ENCODE measurements at places on chromosomes 11 and 22. TPM values are rescaled to one million over a fixed set of nuclear protein-coding genes. Genes with fewer than 3 reads are reported as not detected.

ISX gene
- total RNA-seq = not detected

SMIM35 gene
- total RNA-seq = not detected

DNA sequence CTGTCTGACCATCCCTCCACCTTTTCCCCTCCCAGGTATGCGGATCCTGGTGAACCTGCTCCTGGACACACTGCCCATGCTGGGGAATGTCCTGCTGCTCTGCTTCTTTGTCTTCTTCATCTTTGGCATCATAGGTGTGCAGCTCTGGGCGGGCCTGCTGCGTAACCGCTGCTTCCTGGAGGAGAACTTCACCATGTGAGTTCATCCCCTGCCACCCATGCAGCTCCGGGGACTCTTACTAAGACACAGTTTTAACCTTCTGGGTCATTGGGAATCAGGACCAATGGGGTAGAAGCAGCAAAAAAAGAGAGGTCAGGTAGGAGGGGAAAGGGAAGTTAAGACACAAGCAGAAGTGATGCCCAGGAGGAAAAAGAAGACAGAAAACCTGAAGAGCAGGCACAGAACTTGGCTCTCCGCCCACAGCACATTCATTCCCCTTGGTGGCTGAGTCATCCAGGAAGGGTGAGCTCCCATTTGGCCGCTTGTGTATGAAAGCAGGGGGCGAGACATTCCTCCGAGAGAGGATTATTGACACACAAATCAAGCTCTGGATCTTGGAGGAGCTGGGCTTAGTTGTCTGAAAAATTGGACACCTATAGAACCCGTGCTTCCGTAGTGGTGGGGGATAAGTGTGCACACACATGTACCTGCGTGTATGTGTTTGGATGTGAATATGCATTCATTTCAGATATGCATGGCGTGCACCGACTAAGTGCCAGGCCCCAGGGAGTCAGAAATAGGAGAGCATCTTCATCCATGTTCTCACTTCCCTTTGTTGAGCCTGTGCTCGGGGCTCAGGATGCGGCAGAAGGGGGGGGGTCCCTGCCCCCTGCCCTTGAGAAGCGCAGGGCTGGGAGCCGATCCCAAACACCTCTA is 64.2 kb downstream of the CACNA1I start:
- DNase-seq = no peak

- no peak for DNase-seq
These were observed 555 bp downstream of the TP53I11 start for GRCh38 chr11:44950031-44950624.

DNA sequence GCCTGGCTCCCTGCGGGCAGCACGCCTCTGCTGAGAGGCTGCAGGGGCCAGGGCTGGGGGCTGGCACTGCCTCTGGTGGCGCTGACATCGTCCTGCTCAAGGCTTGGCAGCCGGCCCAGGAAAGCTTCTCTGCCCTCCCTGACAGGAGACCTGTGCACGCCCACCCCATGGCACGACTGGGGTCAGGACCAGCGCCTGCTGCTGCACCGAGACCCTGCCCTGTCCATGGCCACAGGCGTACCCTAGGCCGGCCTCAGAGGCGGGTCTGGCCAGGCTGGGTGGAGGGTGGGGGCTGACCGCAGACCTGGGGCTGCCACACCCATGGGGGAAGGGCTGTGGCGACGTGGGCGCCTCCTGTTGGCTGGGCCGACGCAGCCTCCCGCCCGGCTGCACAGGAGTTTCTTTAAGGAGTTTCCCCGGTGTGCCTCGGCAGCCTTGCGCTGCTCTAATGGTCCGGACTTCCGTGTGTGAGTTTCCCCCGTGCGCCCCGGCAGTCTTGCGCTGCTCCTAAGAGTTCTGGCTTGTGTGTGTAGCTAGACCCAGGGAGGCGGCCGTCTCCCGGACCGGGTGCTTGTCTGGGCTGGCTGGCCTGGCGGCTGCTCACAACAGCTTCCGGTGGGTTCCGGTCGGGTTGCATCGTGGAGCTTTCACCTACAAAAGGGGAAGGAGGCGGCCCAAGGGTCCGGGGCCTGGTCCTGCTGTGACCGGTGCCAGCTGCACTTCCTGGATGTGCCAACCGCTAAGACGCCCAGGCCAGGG is 4.6 kb downstream of the TRABD start:
- no peak for DNase-seq

- DNase-seq = no peak
These were observed 486.5 kb downstream of the TBC1D22A start for GRCh38 chr22:47248925-47249324.

IL17REL gene
- total RNA-seq = not detected

DNA sequence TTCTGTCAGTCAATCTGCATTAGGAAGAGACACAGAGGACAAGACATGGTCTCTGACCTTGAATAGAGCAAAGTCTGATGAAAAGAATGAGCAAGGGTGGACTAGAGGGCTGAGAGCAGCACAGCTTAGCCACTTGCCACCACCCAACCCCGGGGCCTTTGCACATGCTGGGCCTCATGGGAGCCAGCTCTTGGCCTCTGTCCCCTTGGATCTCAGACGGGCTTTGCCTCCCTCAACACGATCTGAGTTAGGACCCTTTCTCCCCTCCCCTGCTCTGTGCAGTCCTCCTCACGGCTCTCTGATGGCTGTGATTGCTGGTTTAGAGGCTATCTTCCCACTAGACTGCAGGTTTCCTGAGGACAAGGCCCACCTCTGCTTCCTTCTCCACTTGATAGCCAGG is 131.6 kb upstream of the B3GAT1 start:
- DNase-seq = no peak

DNA sequence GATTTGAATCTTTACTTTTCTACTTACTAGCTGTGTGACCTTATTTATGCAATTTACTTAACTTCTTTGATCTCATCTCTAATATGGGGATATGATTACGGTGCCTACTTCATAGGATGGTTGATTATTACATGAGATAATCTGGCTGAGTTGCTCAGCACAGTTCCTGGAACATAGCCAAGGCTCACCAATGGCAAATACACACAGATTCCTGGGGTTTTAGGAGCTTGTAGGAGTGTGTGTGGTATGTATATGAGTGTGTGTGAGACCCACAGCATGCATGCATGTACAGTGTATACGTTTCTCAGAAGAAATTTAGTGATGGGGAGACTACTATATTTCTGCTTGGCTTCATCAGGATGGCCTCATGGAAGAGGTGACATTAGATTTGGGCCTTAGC is 256.9 kb downstream of the KIRREL3 start:
- DNase-seq = no peak

DNA sequence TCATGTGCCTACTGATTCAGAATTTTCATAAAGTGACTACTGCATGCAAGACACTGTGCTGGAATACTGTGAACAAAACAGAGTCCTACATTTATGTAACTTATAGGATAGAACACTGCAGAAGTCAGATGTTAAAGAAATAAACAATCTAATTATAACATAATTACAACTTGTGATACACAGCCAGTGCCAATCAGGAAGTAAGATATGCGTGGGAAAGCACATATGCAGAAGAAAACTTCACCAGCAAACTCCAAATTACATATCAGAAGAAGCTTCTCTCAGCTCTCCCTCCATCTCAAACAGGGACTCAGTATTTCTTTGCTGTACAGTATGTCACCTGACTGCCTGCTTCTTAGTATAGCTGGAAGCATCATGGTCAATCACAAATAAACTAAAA is 37.4 kb downstream of the PAK1 start:
- DNase-seq = no peak

A4GALT gene
- 68.4 TPM for total RNA-seq

- DNase-seq = no peak
These were observed 39.2 kb upstream of the SLC36A4 start for GRCh38 chr11:93236741-93237675.

POTEH gene
- not detected for total RNA-seq

DNA sequence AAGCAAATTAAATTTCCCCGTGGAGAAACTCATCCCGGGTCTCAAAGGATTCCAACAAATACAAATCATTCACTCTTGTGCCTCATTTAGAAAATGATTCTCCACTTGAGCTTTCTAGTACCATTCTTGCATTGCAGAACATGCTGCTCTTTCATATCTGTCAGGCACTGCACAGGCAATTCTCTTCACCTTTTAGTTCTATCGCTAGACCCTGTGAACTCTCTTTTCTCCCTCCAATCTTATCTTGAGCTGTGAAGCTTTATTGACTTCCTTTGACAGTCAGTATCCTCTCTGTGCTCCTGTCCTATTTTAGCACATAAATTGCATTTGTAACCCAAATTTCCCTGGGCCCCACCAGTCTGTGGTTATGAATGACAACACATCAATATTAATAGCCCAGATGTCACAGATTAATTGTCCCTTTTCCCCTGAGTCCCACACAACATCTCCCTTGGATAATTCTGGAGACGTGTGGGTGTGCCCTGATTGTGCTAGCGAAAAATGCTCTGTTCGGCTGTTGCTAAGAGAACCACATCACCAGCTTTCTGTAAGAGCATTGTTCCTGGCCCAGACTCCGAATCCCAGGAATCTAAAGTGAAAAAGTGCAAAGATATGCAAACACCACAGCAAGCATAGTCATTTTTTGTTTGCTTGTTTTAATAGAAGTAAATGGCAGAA is 22.4 kb upstream of the SC5D start:
- no peak for DNase-seq

DNA sequence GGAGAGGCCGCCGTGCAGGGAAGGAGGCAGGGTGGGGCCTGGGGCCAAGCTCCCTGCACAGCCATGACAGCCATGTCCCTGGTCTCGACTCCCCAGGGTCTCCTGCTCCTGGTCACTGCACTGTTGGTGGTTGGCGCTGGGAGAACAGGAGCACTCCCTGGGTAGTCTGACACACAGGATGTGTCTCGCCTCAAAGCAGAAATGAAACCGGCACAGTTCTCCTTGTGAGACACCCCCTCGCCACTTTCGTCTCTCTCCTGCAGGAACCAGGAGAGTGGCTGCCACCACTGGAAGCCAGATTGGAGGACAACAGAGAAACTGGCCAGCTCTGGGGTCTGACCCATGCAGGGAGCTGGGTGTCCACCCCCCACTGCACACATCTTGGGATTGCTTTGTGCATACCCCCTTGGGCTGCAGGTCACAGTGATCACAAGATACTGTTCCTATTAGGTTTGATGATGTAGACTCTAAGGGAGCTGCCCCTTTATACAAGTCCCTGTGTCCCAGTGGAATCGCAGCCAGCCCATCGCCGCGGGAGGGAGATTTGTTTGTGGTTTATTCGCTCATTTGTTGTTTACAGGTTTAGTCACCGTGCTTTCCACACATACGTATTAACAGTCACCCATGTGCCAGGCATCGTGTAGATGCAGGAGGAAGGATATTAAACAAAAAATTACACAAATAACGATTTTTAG is 27.0 kb upstream of the YWHAH start:
- no peak for DNase-seq

DNA sequence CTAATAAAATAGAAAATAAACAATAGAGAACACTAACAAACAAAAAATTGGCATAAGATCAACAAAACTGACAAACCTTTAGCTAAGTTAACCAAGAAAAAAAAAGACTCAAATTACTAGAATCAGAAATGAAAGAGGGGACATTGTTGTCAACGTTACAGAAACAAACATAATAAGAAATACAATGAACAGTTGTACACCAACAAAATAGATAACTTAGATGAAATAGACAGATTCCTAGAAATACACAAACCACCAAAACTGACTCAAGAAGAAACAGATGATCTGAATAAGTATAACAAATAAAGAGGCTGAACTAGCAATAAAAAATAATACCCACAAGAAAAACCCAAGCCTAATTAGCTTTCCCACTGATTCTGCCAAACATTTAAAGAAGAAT is 34.7 kb upstream of the TMPRSS4 start:
- DNase-seq = no peak

DNA sequence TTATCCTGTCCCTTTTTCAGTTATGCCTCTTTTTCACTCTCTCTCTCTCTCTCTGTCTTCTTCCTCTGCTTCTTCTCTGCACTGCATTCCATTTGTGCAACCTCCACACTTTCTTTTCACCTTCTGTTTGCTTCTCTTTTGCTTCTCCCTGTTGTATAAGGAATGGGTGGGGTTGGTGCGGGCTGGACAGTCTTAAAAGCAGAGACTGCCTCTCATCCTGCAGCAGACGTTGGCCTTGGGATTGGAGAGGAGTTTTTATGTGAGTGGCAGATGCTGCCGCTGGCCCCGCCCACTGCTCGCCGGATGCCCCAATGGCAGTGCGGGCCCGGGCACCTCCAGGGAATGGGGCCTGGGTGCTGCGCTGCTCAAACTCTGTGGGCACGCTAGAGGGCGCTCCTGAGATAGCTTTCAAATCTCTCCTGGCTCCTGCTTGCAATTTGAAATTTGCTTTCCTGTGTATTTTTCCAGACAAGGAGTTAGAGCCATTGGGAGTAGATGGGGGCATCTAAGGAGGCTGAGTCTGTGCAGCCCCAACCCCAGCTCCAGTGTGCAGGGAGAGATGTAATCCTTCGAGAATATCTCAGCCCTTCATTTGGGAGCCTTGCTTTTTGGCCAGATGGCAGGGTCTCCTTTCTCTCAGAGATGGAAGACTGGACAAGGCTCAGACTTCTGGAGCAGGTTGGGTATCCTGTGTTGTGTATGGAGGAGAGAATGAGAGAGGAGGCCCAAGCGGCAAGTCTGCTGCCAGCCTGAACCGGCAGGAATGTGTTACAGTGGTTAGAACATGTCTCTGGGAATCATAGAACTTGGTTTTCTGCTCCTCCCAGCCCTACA is 81.2 kb downstream of the GRAMD1B start:
- DNase-seq = peak; percentile 25

GRCh38 chr11:44028401-44028800 is 19.4 kb upstream of the ACCSL start:
- DNase-seq = no peak

GRCh38 chr22:35678836-35679235 is 30.6 kb downstream of the APOL6 start:
- no peak for DNase-seq

- DNase-seq = no peak
These were observed 39.8 kb upstream of the HMGXB4 start for GRCh38 chr22:35217527-35217926.

DNA sequence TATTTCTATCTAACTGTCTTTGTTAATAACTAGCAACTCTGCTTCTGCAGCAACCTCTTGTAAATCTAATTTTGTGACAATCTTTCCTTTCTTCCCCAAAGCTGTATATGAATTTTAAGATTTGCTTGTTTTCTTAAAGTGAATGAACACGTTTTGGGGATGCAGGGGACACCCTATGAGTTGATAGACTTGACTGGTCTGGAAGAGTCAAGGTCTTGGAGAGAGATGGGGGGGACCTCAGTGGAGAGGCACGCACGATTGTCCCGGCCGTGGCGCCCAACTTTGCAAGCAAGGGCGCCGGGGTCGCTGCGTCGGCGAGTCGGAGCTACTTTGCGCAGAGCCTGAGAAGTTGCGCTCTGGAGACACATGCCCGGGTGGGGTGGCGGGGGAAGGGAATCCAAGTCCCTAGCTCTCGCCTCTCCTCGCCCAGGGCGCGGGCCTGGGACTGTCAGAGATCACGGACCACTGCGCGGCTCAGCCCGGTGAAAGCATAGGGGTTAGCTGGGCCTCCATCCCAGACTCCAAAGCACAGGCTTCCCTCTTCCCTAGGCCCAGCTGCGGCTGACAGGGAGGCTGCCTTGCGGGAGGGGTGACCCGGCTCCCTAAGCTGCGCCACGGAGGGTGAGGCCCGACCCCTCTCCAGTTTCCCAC is 854 bp downstream of the ABCC8 start:
- no peak for DNase-seq

- DNase-seq = no peak
These were observed 47.8 kb downstream of the TEAD1 start for GRCh38 chr11:12721816-12722604.

- DNase-seq = no peak
These were observed 114.3 kb upstream of the APOA1 start for GRCh38 chr11:116951762-116952161.

GRCh38 chr11:68177877-68178276 is 35.2 kb downstream of the KMT5B start:
- DNase-seq = no peak
